Hypothalamus (tissue), 51 donors: ENCODE measurements at places on chromosomes 1 and 21.

- DNase-seq, result no peak
Observed at GRCh38 chr1:14672005-14672404, 73.5 kb downstream of the KAZN start.

GRCh38 chr1:172834609-172835008, 175.7 kb downstream of the FASLG start:
- no peak for DNase-seq

GRCh38 chr21:14487490-14488432, 58.4 kb downstream of the SAMSN1 start:
- no peak for DNase-seq

GRCh38 chr1:226223157-226223785, at the start of gene MIXL1:
TSS of gene MIXL1 (plus strand) at chr1:226223664. CDS start at chr1:226223682, 18 bp downstream.
- no peak for DNase-seq

DNA sequence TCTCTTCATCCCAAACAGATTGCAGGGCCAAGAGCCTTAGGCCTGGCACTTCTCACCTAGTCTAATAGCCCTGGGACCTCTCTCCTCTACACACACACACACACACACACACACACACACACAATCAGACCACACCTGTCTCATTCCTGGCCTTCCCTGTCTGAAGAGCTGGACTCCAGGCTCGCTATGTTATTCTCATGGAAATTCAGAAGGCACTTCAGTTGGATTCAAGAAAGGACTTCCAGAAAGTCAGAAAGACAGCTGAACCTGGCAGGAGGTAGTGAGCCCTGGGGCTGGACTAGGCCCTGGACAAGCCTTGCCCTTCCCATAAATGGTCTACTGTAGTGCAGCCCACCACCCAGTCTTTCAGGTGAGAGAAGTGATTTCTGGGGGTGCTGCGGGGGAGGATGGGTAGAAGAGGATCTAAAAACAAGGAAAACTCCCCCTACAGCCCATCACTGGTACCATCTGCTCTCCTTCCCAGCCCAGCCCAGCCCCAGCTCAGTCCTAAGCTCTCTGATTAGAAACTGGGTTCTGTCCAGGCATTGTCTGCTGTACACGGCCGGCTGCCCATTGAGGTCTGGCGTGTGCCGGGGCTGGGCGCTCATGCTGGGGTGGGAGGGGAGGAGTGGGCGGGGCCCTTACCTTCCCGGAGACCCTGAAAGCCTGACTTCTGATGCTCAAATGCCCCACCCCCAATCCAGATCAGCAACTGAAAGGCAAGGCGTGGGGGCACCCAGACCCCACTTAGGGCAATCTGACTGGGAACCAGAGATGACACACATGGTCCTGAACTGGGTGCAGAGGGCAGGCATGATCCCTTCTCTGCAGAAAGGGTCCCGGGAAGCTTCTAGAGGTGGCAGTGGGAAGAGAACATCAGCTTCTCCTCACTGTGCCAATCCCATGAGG, 2.5 kb downstream of the KIF21B start:
- DNase-seq, result peak; percentile 25

- DNase-seq, result no peak
Observed at GRCh38 chr1:63653976-63654375, 60.8 kb downstream of the PGM1 start.
